ENCODE measurements at places on chromosomes 7 and 10.

- DNase-seq: no peak
These were observed 123.6 kb downstream of the CXCL12 start for GRCh38 chr10:44261296-44261695.

- no peak for DNase-seq
These were observed 839.0 kb downstream of the LRMDA start for GRCh38 chr10:76270464-76270863.

GRCh38 chr10:95761939-95762492 lies 6.1 kb downstream of the ENTPD1 start:
- no peak for DNase-seq

GRCh38 chr10:70991140-70992124 lies 103.1 kb upstream of the PCBD1 start:
- no peak for DNase-seq

DNA sequence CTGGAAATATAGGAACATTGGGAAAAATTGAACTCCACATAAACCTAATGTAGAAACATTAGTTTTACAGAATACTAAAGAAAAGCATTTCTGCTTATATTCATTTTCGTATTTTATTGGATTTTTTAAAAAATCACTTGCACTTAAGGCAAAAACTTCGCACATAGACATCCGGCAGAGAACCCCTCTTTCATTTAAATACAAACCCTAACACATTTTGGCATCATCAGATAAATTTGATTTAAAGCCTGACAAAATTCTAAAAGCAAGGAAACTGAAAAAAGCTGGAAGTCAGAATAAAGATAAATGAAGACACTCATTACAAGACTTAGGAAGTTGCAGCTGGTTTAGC lies 396 bp upstream of the EXOC4 start:
- DNase-seq: no peak

GRCh38 chr10:68572151-68572550 lies 12.0 kb downstream of the TET1 start:
- DNase-seq: no peak

DNA sequence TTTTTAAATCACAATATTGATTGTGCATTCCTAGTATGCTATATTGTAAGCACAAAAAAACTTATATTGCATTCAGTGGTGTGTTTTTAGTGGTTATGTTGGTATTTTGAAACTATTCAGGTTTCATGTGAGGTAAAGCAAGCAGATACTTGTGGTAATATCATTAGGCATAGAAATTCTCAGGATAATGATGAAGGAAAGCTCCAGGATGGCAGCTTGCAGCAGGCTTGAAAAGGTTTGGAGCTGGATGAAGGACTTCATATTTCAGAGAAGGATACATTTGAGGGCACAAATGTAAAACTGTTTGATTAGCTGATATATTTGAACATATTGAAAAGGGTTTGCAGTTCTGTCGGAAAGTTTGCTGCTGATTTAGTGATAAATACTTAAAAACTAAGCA lies 17.5 kb downstream of the TRIM24 start:
- no peak for DNase-seq

- DNase-seq: no peak
These were observed 16.6 kb upstream of the AFAP1L2 start for GRCh38 chr10:114420811-114421485.

DNA sequence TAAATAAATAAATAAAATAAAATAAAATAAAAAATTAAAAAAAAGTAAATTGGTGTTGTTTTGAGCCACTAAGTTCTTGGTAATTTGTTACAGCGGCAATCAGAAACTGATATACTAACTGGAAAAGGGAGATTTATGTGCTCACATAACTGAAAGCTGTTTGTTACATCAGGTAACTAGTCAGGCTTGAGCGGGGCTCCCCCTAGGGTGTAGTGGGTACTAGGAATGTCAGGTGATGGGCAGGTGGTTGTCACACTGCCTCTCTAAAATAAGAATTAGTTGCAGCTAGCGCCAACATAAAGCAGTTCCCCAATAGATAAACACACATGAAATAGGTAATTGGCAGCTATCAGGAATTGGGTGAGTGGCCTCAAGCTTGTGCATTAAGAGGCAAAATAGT lies 1336.9 kb downstream of the XPNPEP1 start:
- no peak for DNase-seq

DNA sequence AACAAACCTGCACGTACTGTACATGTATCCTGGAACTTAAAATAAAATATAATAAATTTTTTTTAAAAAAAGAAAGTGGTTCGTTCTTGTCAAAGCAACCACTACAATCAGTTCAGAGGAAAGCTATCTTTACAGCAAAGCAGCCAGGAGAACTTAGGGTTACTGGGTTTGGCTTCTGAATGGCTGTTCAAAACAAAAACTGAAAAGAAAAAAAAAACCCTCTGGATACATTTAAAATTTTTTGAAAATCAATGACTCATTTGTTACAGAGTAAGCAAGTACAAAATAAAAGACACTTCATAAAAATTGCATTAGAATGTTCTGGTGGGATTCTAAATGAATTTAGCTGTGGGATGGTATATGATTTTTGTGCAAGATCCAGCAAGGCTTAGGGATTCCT lies 28.6 kb upstream of the ADD3 start:
- DNase-seq: no peak

DNA sequence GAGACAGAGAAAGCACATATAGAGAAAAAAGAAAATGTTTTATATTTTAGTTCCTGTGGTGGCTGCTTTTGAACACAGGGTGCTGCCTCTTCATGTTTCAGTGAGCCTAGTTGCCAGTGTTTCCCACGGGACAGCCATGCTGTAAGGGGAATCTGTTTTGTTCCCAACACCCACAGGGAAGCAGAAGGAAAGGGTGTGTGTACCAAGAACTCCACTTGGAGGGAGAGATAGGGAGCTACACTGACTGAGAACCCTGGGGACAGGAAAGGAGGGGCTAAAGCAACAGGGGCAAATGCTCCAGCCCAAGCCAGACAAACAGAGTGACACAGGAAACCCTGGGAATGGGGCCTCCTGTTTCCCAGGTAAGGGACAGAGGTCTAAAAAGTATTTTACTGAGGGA lies 40.2 kb downstream of the FRMPD2 start:
- no peak for DNase-seq

GRCh38 chr7:157845203-157845835 lies 508.5 kb downstream of the DNAJB6 start:
- DNase-seq: peak; percentile 4

DNA sequence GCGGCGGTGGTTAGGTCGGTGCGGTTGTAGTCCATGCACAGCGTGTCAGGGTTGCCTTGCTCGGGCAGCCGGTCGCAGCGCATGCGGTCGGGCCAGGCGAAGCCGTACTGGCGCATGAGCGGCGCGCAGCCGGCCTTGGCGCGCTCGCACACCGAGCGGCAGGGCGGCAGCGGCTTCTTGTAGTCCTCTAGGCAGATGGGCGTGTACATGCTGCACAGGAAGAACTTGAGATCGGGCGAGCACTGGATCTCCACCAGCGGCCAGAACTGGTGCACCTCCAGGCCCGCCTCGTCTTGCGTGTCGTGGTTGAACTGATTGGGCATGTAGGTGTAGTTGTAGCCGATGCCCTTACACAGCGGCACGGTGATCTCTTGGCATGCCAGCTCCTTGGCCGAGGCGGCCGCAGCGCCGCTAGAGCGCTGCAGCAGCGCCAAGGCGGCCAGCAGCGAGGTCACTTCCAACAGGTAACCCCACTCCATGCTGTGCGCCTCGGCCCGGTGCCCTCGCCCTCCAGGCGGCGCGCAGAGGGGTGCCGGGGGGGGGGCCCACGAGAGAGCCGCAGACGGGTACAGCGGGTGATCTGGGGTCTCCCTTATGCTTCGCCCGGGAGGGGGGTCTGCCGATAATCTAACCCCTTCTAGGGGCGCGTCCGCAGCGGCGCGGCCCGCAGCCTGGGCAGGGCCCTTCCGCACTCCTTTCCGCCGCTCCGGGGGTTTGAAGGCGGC lies 983 bp downstream of the FZD8 start:
- peak; percentile 76 for DNase-seq

GRCh38 chr10:30750971-30751677 lies 121.6 kb upstream of the LYZL2 start:
- no peak for DNase-seq

DNA sequence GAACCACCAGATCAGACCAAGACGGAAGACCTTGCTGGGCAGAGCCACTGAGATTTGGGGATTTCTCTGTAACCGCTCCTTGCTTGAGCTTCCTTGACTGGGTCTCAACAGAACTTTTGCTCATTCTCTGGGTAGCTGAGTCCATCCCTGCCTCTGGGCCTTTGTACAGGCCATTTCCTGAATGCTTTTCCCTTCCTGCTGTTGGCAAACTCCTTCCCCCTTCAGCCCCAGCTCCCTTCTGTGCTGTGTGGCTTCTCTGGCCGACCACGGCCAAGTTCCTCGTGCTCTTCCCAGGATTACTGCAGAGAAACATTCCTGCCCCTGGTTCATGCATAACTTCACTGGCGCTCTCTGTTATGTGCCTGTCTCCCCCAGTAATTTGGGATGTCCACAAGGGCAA lies 150.5 kb upstream of the GPR26 start:
- DNase-seq: no peak

DNA sequence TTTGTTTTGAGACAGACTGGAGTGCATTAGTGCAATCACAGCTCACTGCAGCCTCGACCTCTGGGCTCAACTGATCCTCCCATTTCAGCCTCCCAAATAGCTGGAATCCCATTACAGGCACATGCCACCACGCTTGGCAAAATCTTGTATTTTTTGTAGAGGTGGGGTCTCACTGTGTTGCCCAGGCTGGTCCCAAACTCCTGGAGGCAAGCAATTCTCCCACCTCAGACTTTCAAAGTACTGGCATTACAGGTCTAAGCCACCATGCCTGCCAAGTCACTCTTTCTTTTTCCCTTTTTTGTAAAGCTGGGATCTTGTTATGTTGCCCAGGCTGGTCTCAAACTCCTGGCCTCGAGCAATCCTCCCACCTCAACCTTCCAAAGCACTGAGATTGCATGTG lies 8.3 kb upstream of the NPC1L1 start:
- DNase-seq: no peak

DNA sequence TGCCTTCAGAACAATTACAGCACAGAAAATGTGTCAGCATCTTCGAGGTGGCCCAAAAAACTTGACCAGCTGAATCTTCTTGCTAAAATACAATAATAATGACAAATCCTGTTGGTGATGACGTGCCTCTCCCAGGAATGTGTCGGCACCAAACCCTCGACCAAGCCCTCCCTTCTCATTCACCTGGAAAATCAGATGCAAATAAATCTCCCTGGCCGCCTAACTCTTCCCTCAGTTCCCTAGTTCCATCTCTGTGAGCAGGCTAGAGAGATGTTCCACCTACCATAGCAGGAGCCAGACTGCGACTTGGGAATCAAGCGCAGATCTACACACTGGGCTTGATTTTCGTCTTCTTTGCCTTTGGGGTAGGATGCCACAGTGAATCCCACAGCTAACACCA lies 4.1 kb downstream of the PRSS1 start:
- DNase-seq: no peak

DNA sequence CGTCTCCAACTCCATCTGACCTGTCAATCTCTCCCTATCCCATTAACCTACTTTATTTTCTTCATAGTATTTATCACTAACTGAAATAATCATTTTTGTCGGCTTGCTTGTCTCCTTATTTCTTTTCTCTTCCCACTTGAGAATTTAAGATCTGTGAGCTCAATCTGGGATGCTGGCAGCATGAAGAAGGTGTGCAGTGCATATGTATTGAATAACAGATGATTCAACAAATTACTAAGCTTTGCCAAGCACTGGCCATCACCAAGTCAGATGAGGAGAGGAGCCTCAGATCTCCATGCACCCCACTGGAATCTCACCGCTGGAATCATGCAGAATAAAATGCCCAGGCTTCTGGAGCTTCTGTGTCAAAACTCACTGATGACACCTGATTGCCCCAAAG lies 47.6 kb upstream of the PPP1R3C start:
- DNase-seq: no peak

DNA sequence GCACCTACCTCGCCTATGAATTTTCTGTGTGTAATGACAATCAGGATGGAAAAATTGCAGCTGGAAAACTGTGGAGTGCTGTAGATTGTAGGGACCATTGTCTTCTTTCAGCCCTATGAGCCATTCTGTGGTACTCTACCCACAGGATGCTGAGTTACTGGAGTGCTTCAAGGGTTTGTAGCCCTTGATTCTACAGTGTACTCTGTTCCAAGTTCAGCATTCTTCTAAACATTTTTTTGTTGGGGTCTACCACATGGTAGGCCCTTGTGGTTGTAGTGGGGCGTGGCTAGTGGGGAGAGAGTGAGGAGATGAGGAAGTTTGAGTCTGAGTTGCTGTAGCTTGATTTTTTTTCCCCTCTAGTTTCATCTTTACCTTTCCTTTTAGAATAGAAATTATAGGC lies 33.5 kb downstream of the REEP3 start:
- peak; percentile 93 for DNase-seq

DNA sequence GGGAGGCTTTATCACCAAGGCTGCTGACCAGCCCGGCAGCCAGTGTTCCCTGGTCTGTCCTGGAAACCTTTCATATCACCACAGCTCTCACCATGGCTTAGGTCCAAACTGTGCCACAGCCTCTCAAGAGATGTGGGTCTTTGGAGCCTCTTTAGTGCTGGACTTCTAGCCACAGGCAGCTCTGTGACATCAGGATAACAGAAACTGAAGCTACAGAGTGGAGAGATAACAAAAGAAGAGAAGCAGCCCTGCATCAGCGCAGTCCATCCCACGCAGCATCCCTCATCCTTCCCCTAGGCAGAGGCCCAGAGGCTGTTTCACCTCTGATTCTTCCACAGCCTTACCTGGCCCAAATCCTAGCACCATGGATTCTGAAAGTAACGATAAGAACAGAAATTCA lies 187.9 kb upstream of the KMT2E start:
- DNase-seq: no peak

DNA sequence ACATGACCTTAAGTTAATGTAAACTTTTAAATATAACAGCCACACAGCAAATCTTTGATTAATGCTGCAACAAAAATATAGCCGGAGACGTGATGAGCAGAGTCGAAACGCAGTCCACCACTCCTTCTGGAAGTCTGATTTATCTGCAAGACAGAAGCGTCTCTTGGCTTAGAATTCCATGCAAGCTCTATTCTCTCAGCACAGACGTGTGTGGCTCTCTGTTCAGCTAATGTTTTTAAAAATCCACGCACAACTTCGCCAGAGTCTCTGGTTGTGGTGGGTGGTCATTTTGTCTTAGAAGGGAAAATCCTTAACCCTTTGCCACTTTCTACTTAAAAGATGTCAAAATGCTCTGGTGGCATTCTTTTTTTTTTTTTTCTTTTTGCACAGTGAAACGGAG lies 438.0 kb upstream of the MGMT start:
- no peak for DNase-seq

DNA sequence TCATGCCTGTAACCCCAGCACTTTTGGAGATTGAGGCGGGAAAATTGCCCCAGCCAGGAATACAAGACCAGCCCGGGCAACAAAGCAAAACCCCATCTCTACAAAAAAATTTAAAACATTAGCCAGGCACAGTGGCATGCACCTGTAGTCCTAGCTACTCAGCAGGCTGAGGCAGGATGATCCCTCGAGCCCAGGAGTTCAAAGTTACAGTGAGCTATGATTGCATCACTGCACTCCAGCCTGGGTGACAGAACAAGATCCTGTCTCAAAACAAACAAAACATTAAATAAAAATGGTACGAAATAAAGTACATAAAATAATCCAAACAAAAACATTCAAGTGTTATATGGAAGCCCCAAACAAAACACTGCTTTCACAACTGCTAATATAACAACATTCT lies 125.0 kb downstream of the SNX13 start:
- no peak for DNase-seq

- DNase-seq: no peak
These were observed 131.1 kb downstream of the WDR37 start for GRCh38 chr10:1187151-1187854.

All from brain microvascular endothelial cell (primary cell).